Temporal lobe (tissue), 4 donors: ENCODE measurements at places on chromosomes 2 and 18. TPM values are rescaled to one million over a fixed set of nuclear protein-coding genes. Genes with fewer than 3 reads are reported as not detected.

The PROM2 gene
- 0.98 TPM for total RNA-seq

The IL1R1 gene
- total RNA-seq, result 0.74 TPM

The ANKRD30B gene
- total RNA-seq, result not detected

The NEB gene
- total RNA-seq, result 1.7 TPM

The FHOD3 gene
- 41.6 TPM for total RNA-seq

The MYCN gene
- 47.5 TPM for total RNA-seq
